ENCODE measurements at places on chromosomes 7 and 10.

- DNase-seq: no peak
These were observed 78.6 kb upstream of the MAGI2 start for GRCh38 chr7:79531905-79532664.

DNA sequence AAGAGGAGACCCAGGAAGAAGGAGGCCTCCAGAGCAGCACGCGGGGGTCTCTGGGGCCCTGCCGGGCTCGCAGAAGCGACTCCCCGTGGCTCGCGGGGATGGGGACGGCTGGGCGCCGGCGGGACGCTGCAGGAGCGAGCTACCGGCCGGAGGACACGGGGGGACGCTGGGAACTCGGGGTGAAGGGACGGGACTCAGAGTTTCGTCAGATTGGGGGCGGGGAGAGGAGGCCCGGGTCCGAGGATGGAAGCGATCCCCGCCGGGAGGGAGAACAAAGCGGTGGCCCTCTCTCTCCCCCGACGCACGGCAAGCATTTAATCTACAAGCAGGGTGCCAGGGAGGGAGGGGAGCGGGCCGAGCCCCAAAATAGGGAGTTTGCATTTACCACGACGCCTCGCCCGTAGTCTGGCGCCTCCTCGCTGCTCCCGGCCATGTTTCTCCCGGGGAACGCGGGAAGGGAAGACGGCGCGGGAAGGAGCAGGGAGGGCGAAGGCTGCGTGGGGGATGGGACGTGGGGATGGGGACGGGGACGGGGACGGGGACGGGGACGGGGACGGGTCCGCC, at the start of gene PRTFDC1:
PRTFDC1 (minus strand) TSS at position 464 of the 564 bp plus-strand sequence; CDS start at position 433, 31 bp downstream.
- no peak for DNase-seq

- no peak for DNase-seq
These were observed 13.4 kb downstream of the STEAP1B start for GRCh38 chr7:22486597-22486996.

- no peak for DNase-seq
These were observed 281.7 kb downstream of the AUTS2 start for GRCh38 chr7:69879989-69880388.

DNA sequence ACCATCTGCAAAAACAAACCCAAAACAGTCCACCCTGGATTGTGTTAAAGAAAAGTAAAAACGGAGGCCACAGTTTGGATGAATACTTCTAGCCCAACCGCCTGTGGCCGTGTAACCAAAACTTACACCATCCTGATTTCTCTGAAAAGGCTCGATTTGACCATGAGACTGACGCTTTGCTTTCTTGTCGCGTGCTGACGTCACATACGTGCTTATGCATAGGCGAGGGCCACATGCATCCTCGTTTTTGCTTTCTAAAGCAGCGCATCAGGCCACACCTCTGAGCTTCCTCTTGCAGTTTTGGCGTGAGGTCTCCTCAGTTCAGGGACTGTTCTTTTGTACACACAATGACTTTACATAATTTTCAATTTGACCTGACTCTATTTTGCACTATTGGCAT, 526.6 kb downstream of the GLRX3 start:
- no peak for DNase-seq

- no peak for DNase-seq
These were observed 125.3 kb downstream of the SORCS3 start for GRCh38 chr10:104766341-104766740.

- DNase-seq: no peak
These were observed 212.2 kb downstream of the TNS3 start for GRCh38 chr7:47369736-47370135.

GRCh38 chr7:75737856-75738603, 711 bp downstream of the HIP1 start:
- no peak for DNase-seq

- no peak for DNase-seq
These were observed 804 bp downstream of the TMEM106B start for GRCh38 chr7:12211711-12212485.

GRCh38 chr7:2913760-2914387, 69.8 kb upstream of the GNA12 start:
- DNase-seq: no peak

DNA sequence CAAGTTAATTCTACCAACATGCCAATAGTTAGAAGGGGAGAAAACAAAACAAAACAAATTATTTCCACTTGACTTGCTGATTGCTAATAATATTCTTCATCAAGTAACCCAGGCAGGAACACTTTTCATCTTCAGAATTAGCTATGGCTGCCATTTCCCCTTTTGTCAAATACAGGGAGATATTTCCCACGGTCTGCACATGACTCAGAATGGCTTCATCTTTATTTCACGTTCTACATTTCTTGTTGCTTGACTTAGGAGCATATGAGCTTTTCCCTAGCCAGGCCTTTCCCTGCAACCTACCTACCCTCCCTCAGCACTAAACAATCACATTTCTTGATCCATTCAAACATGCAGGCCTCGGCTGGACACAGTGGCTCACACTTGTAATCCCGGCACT, 6.5 kb downstream of the CPVL start:
- DNase-seq: no peak

DNA sequence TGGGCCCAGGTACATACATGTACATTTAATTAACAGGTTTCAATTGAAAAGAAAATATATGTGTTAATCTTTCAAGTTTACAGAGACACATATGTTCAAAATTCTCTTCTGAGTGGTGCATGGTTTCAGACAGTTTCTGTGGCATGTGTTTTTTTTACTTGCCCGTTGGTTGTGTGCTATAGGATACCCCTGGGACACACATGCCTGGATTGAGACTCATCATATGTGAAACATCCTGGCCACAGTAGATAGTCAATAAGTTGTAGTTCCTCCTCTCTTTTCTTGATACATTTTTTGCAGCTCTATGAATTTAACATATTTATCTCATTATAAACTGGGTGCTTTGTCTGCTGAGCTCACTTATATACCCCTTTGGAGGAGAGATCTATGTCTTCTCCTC, 207.8 kb upstream of the CTBP2 start:
- DNase-seq: no peak

- DNase-seq: no peak
These were observed 43.6 kb downstream of the TSPAN15 start for GRCh38 chr10:69494626-69495558.

DNA sequence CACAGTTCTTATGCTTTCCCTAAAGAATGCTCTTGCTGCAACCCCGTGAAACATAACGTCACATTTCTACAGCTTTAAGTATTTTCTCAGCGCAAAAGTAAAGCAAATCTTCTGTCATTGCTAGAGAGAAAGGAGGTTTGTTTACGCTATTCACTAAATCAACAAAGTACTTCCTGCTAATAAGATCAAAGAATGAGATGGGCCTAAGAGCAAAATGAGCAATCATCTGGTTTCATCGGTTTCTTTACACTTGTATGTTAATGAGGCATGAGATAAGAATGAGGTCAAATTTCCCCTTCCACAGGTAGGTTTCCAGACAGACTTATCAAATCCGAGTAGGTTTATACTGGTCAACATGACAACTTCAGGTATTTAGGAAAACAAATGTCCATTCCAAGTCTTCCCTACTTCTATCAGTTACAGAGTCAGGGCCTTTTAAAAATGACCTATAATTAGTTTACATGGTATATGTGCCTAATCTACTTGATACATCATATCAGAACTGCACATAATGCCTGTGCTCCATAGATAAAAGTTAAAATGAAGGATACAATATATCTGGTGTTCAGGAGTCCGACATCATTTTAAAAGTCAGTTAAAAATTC, 8.4 kb downstream of the USP6NL start:
- no peak for DNase-seq

DNA sequence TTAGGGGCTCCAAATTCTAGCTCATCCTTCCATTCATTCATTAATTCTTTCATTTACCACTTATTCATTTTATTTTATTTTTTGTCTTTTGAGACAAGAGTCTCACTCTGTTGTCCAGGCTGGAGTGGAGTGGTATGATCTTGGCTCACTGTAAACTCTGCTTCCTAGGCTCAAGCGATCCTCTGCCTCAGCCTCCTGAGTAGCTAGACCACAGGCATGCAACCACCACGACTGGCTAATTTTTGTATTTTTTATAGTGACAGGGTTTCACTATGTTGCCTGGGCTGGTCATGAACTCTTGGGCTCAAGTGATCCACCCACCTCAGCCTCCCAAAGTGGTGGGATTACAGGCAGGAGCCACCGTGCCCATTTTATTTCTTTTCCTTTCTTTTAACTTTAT, 31.6 kb downstream of the FGF8 start:
- DNase-seq: no peak

DNA sequence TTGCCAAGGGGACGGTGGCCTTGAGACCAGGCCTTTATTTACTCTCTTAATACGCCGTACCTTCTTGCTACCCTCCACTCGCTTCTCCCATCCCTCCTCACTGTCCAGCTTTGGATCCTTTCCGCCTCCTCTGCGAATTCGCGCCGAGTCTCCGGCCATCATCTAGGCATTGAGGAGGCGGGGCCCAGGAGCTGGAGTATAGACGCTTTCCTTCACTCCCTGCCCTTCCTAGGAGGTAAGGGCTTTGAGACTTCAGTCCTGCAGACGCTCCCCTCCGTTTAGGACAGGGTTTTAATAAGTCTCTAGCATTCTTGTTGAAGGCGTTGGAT, 538 bp downstream of the TFAM start:
- DNase-seq: no peak
